Activated CD4-positive, alpha-beta T cell treated with anti-CD3 and anti-CD28 coated beads, Interleukin-2, amount 10 ng/mL, durations not matched to agents 7 days and 5 days (primary cell): ENCODE measurements at places on chromosomes 16 and 17.

DNA sequence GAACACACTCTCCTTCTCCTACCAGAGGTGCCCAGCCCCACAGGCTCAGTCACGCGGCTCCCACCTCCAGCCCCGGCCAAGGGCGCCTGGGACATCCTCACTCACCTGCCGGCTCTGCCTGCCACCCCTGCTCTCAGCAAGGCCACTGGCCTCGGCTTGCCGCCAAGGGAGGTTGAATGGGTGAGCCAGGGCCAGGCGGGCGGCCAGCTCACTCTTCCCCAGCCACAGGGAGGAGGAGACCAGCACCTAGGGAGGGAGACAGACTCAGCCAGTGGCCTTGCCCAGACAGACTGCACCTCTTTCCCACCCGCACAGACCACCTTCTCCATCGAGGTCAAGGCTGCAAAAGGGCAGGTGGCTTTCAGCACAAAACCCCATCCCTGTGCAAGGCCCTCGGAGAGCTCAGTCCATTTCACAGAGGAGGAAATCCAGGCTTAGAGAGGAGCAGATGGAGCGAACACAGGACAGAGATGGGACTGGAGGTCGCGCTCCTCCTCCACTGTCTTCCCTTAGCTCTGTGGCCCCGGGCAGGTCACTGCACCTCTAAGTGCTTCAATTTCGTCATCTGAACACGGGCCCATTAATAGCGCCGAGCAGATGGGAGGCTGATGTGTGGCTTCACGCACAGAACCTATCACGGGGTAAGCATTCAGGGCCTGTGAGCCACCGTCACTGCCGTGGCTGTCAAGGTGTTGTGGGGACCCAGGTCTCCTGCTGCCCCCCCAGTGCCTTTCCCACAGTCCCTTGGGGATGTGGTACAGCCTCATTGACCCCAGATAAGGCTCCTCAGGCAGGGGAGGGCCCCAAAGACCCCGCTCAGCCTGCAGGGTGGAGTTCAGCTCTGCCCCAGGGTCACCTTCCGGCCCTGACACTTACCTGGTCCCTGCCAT lies 56.1 kb downstream of the RMI2 start:
- DNase-seq: no peak

- no peak for DNase-seq
Observed at GRCh38 chr17:20125724-20126123, 116.6 kb downstream of the SPECC1 start.

- DNase-seq: no peak
Observed at GRCh38 chr16:47565454-47565853, 104.3 kb downstream of the PHKB start.

GRCh38 chr16:17835118-17835876 lies 364.5 kb upstream of the XYLT1 start:
- no peak for DNase-seq

DNA sequence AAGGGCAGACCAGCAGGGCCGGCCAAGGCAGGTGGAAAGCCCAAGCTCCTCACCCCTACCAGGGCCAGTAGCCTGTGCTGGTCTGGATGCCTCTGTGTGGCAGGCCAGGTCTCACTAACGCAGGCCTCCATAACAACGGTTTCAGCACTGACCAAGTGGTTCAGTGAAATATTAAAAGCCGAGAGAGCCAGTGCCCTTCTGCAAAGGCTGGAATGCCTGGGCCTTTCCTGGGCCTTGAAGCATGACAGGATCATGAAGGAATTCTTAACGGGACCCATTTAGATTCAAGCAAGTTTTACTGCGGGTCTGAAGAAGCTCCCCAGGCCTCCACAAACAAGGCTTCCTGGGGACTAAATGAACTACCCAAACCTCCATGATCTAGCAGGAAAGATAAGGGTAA lies 16.3 kb downstream of the ADAD2 start:
- DNase-seq: no peak

DNA sequence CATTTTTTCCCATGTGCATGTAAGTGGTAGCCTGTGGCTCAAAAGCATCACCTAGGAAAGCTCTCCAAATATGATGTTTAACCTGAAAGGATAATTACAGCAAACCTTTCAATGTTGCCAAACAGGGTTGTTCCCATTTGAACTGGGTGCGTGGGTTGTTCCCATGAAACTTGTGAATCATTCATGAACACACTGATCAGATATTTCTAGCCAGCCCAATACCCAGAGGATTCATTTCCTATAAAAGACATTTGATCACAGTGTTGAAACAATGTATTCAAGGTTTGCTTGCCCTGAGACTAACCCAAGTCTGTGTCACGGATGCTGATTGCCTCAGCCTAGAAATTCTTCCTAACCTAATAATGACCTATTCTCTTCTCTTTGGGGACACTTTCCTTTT lies 12.9 kb downstream of the KRT39 start:
- no peak for DNase-seq

DNA sequence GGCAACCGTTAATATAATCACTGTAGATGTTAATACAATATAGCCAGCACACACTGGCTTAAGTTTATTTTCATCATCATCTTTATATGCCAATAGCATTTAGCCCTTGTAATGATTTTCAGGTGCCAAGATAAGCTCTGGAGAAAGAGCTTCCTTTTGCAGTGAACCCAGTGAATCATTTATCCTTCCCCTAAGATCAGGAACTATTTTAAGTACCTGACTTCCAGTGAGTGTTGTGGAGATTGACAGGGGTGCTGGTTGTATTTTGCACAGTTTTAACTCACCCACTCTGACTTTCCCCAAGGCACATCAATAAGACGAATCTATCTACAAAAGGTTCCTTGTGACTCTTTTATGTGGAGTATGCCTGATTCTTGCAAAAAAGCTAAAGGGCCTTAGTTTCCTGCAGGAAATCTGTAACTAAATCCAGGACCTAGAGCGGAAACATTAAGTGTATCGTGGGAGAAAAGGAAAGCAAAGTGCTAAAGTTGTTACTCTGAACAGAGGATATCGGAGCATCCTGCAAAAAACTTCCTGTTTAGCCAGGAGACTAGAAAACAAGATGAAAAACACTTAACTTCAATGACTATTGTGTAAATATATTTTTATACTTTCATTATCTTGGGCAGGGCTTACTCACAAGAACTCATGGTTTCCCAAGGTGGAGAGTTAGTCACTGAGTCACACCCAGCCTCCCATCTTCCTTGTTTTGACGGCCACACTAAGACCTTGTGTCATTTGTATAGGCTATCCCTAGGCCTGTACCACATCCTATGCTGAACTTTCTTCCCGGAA lies 183.6 kb downstream of the MAP2K6 start:
- no peak for DNase-seq
